ENCODE measurements at places on chromosomes 12 and 14. TPM values are rescaled to one million over a fixed set of nuclear protein-coding genes. Genes with fewer than 3 reads are reported as not detected.

TMTC2 gene
- total RNA-seq: 9.0 TPM

ACOT4 gene
- 1.7 TPM for total RNA-seq

PLEKHD1 gene
- total RNA-seq: under 0.01 TPM

RDH16 gene
- total RNA-seq: 0.17 TPM

LRFN5 gene
- 3.6 TPM for total RNA-seq

SMCO3 gene
- total RNA-seq: 0.17 TPM

GNPTAB gene
- total RNA-seq: 49.7 TPM

TDRD9 gene
- total RNA-seq: 0.50 TPM

NR1H4 gene
- total RNA-seq: not detected

KRT80 gene
- 0.17 TPM for total RNA-seq

EXOC3L4 gene
- 0.26 TPM for total RNA-seq

ATL1 gene
- 16.2 TPM for total RNA-seq

ZDHHC22 gene
- not detected for total RNA-seq

OR4K17 gene
- not detected for total RNA-seq

SPTB gene
- total RNA-seq: under 0.01 TPM

ALX1 gene
- not detected for total RNA-seq

TEX52 gene
- not detected for total RNA-seq

TMEM63C gene
- total RNA-seq: not detected
